ENCODE measurements at places on chromosomes 1 and 21. TPM values are rescaled to one million over a fixed set of nuclear protein-coding genes. Genes with fewer than 3 reads are reported as not detected.

The ANGPTL3 gene
- not detected for total RNA-seq

The VHLL gene
- total RNA-seq = 0.19 TPM

The GUCA2B gene
- not detected for total RNA-seq

The NHLH1 gene
- total RNA-seq = 0.11 TPM

The S100B gene
- 62.9 TPM for total RNA-seq

The PI4KB gene
- total RNA-seq = 78.9 TPM

The MAPKAPK2 gene
- total RNA-seq = 47.6 TPM

The LRRC8D gene
- total RNA-seq = 28.8 TPM

The CSF3R gene
- not detected for total RNA-seq

The BCAS2 gene
- total RNA-seq = 64.7 TPM

The OMA1 gene
- total RNA-seq = 24.1 TPM

The NBPF4 gene
- not detected for total RNA-seq

The TMEM82 gene
- total RNA-seq = not detected

The TPTE gene
- 5.3 TPM for total RNA-seq

The FCRL1 gene
- total RNA-seq = not detected

The CPTP gene
- total RNA-seq = 18.9 TPM

The LMO4 gene
- 38.2 TPM for total RNA-seq

The GNG5 gene
- total RNA-seq = 14.8 TPM

The ACTL8 gene
- total RNA-seq = 0.98 TPM

The NR5A2 gene
- total RNA-seq = 0.37 TPM

The AQP10 gene
- not detected for total RNA-seq

The MSH4 gene
- total RNA-seq = 0.08 TPM

The CLCA1 gene
- not detected for total RNA-seq

The OR2T27 gene
- not detected for total RNA-seq

The SAMD13 gene
- 0.61 TPM for total RNA-seq

The CSF1 gene
- 6.9 TPM for total RNA-seq

The GOLT1A gene
- total RNA-seq = 2.0 TPM
